Stimulated activated naive B cell treated with anti-CD40 and anti-IgM and Interleukin-4, amounts not matched to agents 10 μg/mL and 1 μg/mL and 100 μg/mL, for 72 hours (primary cell): ENCODE measurements at places on chromosomes 1 and 21.

DNA sequence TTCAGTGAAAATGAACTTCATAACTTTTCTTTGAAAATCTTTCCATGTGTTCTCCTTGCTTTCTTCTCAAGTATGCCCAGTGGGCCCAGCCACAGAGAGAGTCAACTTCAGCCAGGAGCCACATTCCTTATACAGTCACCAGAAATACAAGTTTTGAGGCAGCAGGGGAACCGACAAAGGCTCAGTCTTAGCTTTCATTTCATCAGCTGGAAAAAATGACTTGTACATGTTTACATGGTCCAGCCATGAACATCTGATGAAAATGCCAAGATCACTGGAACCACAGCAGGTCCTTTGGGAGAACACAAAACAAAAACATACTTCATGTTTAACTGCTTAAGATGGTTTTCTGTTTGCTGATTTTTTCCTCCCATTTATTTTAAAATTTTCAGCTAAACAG lies 72.5 kb downstream of the SYDE2 start:
- H3K4me3 ChIP-seq: no peak overlapping the region
- no peak overlapping the region for H3K27ac ChIP-seq

DNA sequence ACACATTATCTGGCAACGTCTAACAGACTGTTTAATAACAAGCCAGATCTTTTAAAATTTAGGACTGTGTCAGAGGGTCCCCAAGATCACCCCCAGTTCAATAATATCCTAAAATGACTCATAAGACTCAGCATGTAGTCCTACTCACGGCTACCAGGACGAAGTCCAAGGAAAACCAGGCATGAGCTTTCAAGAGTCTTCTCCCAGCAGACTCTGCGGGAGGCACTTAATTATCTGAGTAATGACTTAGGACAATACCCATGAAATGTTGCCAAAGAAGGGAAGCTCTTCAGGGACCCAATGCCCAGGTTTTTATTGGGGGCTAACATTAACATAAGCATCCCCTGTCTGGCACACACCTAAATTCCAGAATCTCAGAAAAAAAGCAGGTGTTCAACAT lies 7.0 kb downstream of the HFM1 start:
- no peaks in the 10 kb centered on the region for H3K36me3 ChIP-seq
- no peak for DNase-seq
- no peak overlapping the region for H3K4me3 ChIP-seq
- peaks cover 20% of the 10 kb centered on the region for H3K27me3 ChIP-seq
- H3K4me1 ChIP-seq: no peaks in the 10 kb centered on the region

DNA sequence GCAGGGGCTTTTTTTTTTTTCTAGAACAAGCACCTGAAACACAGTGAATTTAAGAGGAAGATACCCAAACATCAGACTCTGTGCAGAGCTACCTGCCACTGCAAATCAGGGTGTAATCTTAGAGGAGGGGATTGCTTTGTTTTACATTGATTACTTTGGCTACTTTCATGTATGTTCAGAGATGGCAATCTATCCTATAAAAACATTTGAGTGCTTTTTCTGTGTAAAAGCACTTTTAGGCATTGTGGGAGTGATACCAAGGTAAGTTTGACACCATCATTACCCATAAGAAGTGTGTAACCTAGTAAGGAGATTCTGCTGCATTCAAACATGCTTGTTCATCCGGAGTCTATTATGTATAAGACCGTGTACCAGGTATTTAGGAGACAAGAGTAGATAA lies 50.1 kb downstream of the ZFYVE9 start:
- no peaks in the 10 kb centered on the region for H3K36me3 ChIP-seq
- H3K27ac ChIP-seq: no peak overlapping the region
- H3K4me3 ChIP-seq: no peak overlapping the region
- DNase-seq: no peak

DNA sequence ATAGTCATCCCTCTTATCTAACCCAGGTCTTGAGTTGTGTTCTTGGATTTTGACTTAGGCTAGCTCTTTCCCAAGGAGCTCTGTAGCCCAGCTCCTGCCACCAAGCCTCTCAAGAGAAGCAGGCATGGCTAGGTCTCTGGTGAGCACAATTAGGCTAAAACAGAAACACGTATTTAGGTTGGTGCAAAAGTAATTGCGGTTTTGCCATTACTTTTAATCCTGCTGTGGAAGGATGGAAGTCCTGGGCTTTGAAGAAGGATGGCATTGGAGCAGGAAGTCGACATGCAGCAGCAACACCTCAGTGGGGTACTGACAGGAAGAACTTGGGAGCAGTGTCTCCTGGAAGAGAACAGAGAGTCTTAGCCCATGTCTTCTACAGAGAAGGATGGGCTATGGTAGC lies 80.0 kb upstream of the CCDC190 start:
- DNase-seq: no peak
- no peaks in the 10 kb centered on the region for H3K36me3 ChIP-seq
- no peak overlapping the region for H3K27ac ChIP-seq
- H3K4me3 ChIP-seq: no peak overlapping the region
- peaks cover 5% of the 10 kb centered on the region for H3K27me3 ChIP-seq

DNA sequence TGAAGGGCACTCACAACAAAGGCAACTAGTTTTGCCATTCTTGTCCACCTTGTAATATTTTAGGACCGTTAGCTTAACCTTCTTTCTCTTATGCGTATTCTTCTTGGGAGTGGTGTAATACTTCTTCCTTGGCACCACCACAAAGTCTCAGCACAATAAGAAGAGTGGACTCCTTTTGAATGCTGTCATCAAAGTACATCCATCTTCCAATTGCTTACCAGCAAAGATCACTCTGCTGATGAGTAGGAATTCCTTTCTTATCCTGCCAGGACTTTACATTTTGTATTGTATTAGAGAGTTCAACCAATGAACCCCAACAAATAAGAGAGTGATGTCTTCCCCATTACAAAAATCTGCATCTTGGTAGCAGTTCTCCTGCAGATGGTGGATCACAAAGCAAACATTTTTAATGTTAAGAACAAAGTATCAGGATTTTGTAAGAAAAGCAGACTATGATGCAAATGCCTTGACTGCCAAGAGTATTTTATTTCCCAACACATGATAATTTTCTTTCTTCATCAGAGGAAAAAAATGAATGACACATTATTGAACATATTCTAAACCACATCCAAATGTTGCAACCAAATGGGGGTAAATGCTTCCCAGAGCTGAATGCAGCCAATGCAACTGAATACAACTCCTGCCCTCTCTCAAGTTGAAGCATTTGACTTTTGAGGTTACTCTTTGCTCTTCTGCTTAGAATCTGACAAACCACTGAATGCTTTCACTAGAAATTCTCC lies 5.1 kb upstream of the ARNT start:
- H3K27me3 ChIP-seq: no peaks in the 10 kb centered on the region
- peaks cover 13% of the 10 kb centered on the region for H3K4me1 ChIP-seq
- no peaks in the 10 kb centered on the region for H3K36me3 ChIP-seq
- H3K4me3 ChIP-seq: no peak overlapping the region

GRCh38 chr1:181341026-181341632 lies 142.2 kb upstream of the CACNA1E start:
- no peak overlapping the region for H3K27ac ChIP-seq
- H3K27me3 ChIP-seq: peaks cover 31% of the 10 kb centered on the region
- H3K36me3 ChIP-seq: no peaks in the 10 kb centered on the region

- no peaks in the 10 kb centered on the region for H3K27me3 ChIP-seq
- no peak for DNase-seq
- no peak overlapping the region for H3K4me3 ChIP-seq
- H3K4me1 ChIP-seq: no peaks in the 10 kb centered on the region
- H3K27ac ChIP-seq: no peak overlapping the region
Measured at GRCh38 chr21:24869862-24870261, 737.4 kb downstream of the MRPL39 start.

DNA sequence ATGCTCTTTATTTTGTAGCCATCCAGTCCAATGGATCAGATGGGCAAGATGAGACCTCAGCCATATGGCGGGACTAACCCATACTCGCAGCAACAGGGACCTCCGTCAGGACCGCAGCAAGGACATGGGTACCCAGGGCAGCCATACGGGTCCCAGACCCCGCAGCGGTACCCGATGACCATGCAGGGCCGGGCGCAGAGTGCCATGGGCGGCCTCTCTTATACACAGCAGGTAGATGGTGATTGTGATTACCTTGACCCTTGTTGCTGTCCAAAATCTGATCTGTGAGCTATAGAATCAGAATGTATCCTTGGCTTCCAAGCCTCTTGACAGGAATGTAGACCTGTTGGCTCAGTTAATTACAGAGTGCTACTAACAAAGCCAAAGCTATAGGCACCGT lies 33.8 kb downstream of the ARID1A start:
- DNase-seq: no peak
- no peak overlapping the region for H3K4me3 ChIP-seq
- no peaks in the 10 kb centered on the region for H3K27me3 ChIP-seq
- peaks cover 57% of the 10 kb centered on the region for H3K4me1 ChIP-seq

DNA sequence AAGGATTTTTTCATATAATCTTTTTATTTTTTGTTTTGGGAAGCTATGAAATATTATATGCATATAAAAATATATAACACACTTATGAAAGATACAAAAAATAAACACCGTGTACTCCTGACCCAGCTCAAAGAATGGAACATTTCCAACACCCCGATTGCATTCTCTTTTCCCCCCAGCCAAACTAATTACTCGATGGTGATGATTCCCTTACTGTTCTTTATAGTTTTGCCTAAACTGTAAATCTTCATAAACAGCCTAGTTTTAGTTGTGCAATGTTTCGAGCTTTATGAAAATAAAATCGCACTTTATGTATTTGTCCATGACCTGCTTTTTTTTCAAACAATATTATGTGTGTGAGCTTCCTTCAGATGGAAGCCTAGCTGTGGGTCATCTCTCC lies 352.0 kb upstream of the KAZN start:
- no peak overlapping the region for H3K27ac ChIP-seq
- peaks cover 28% of the 10 kb centered on the region for H3K27me3 ChIP-seq
- no peak for DNase-seq
- no peaks in the 10 kb centered on the region for H3K4me1 ChIP-seq

DNA sequence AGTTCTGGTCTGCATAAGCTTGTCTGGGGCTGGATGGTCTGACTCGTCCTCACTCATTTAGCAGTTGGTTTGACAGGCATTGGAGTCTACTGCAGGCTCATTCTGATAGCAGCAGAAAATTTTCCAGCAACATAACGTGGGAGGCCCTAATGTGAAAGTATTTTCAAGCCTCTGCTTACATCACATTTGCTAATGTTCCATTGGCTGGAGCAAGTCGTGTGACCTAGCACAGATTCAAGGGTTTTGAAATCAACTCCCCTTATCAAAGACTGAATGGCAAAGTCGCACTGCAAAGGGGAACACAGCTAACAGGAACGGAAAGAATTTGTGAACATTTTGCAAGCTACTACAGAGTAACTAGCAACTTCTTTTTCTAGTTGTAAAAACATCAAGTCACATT lies 2.3 kb upstream of the USH2A start:
- no peaks in the 10 kb centered on the region for H3K36me3 ChIP-seq
- H3K4me1 ChIP-seq: no peaks in the 10 kb centered on the region
- no peak for DNase-seq
- no peaks in the 10 kb centered on the region for H3K27me3 ChIP-seq
- no peak overlapping the region for H3K4me3 ChIP-seq

DNA sequence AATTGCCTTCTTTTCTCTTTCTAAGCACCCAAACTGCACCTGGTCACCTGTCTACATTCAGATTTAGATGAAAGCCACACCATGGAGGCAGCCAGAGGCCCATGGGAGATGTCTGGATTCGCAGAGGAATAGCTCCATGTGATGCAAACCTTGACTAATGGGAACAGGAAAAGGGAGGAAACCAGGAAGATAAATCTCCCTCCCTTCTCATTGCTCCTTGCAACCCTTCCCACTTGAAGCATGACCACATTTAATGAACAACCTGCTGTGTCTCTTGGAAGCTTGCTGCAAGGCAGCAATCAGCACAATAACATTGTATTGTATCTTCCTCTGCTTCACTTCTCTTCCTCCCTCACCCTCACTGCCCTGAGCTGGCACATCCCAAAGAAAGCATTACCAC lies 42.6 kb upstream of the KLF17 start:
- no peaks in the 10 kb centered on the region for H3K36me3 ChIP-seq
- H3K27me3 ChIP-seq: peaks cover 6% of the 10 kb centered on the region
- H3K27ac ChIP-seq: no peak overlapping the region
- H3K4me1 ChIP-seq: peaks cover 27% of the 10 kb centered on the region
- H3K4me3 ChIP-seq: no peak overlapping the region

GRCh38 chr1:203520315-203520714 lies 26.4 kb downstream of the OPTC start:
- no peaks in the 10 kb centered on the region for H3K36me3 ChIP-seq
- H3K27me3 ChIP-seq: peaks cover 4% of the 10 kb centered on the region
- H3K27ac ChIP-seq: no peak overlapping the region

DNA sequence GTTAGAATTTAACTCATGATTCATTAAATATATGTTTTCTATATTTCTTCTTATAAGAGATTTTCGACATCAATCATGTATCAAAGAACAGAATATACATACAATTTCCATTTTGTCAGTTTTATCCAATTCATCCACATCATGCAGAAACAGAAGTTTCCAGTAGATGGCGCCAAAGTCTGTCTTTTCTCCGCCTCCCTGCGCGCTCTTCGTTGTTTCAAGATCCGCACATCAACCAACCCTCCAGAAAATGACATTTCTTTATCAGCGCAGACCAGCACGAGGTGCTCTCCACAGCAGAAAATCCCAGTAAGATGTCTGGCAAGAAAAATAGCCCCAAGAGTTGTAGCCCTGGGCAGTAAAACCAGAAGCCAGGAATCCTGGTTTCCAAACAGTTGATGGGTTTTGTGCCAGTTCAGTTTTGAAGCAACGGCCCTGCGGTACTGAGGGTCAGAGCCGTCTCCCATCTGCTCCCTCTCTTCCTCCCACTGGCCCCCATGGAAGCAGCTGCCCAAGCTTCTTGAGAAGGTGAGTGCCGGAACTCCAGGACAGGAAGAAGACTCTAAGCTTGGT lies 38.6 kb upstream of the GPR137B start:
- no peaks in the 10 kb centered on the region for H3K27me3 ChIP-seq
- peak; percentile 21 for DNase-seq
- H3K4me3 ChIP-seq: no peak overlapping the region
- no peaks in the 10 kb centered on the region for H3K36me3 ChIP-seq

DNA sequence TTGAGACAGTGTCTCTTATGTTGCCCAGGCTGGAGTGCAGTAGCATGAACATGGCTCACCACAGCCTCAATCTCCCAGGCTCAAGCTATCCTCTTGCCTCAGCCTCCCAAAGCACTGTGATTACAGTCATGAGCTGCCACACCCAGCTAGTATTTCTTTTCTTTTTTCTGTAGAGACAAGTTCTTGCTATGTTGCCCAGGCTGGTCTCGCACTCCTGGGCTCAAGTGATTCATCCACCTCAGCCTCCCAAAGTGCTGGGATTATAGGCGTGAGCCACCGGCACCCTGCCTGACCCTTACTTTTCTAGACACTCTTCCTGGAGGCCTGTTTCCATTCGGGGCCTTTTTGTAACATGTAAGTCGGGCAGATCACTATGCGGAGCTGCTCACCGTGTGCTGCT lies 30.1 kb upstream of the SRP9 start:
- no peaks in the 10 kb centered on the region for H3K27me3 ChIP-seq
- H3K4me1 ChIP-seq: no peaks in the 10 kb centered on the region

- DNase-seq: no peak
- peaks cover 18% of the 10 kb centered on the region for H3K36me3 ChIP-seq
- H3K27ac ChIP-seq: no peak overlapping the region
- H3K4me1 ChIP-seq: peaks cover 29% of the 10 kb centered on the region
- H3K4me3 ChIP-seq: no peak overlapping the region
Measured at GRCh38 chr1:156417401-156418020, 48.5 kb downstream of the RHBG start.
